Endodermal cell (in vitro differentiated cells): ENCODE measurements at places on chromosomes 4 and X. TPM values are rescaled to one million over a fixed set of nuclear protein-coding genes. Genes with fewer than 3 reads are reported as not detected.

The PPP4R3C gene
- total RNA-seq, result not detected in 3 replicates

The GDPD2 gene
- 1.4 to 1.6 TPM (median 1.5 TPM) in 3 replicates for total RNA-seq

The CD38 gene
- total RNA-seq, result not detected in 3 replicates

The NMU gene
- total RNA-seq, result 13.2 and 17.2 TPM in 2 replicates

The TACC3 gene
- total RNA-seq, result 61.3 to 182 TPM (median 179 TPM) in 3 replicates

The UBE2D3 gene
- total RNA-seq, result 310 and 315 TPM in 2 replicates

The TXK gene
- 0.48 to 0.66 TPM in 2 of 3 replicates, not detected in the other for total RNA-seq

The SLC2A9 gene
- total RNA-seq, result 0.38 to 1.5 TPM (median 0.95 TPM) in 3 replicates

The BST1 gene
- 0.44 to 0.80 TPM in 2 of 3 replicates, not detected in the other for total RNA-seq

The RHOXF1 gene
- 0.46 TPM in 1 of 3 replicates, not detected in the others for total RNA-seq

The GUCY1B1 gene
- total RNA-seq, result 1.4 and 1.8 TPM in 2 replicates

The OPHN1 gene
- total RNA-seq, result 2.0 and 2.9 TPM in 2 replicates

The HPGDS gene
- not detected in 3 replicates for total RNA-seq

The ARSJ gene
- total RNA-seq, result 0.77 to 1.6 TPM (median 1.1 TPM) in 3 replicates

The EXOC1L gene
- not detected in 3 replicates for total RNA-seq

The CT83 gene
- total RNA-seq, result 0.63 and 0.73 TPM in 2 replicates

The ATP1B4 gene
- not detected in 2 replicates for total RNA-seq

The GABRA4 gene
- 0.37 and 0.68 TPM in 2 replicates for total RNA-seq

The AKAP14 gene
- total RNA-seq, result not detected in 3 replicates

The MAB21L2 gene
- total RNA-seq, result 0.09 TPM in 1 of 2 replicates, not detected in the other

The POU3F4 gene
- 0.09 and 0.24 TPM in 2 replicates for total RNA-seq

The TMSB15B gene
- 21.0 TPM in 2 replicates for total RNA-seq

The CTAG2 gene
- total RNA-seq, result not detected in 2 replicates

The DACH2 gene
- 1.4 and 2.3 TPM in 2 replicates for total RNA-seq

The MAP3K15 gene
- 2.3 and 2.9 TPM in 2 replicates for total RNA-seq

The DCAF4L1 gene
- total RNA-seq, result 0.12 to 0.15 TPM (median 0.13 TPM) in 3 replicates

The SSX3 gene
- total RNA-seq, result not detected in 2 replicates

The ADH4 gene
- not detected in 3 replicates for total RNA-seq

The CABS1 gene
- 4.5 and 6.3 TPM in 2 replicates for total RNA-seq

The SLC10A4 gene
- total RNA-seq, result 1.8 and 2.0 TPM in 2 replicates

The P2RY10 gene
- total RNA-seq, result not detected in 2 replicates

The NSUN7 gene
- total RNA-seq, result 15.5 and 17.9 TPM in 2 replicates

The TREX2 gene
- total RNA-seq, result 0.50 and 0.70 TPM in 2 replicates

The P2RY8 gene
- total RNA-seq, result not detected in 3 replicates

The HTN1 gene
- not detected in 3 replicates for total RNA-seq
